Fibroblast of skin of left quadriceps (primary cell): ENCODE measurements at places on chromosomes 4 and X.

GRCh38 chr4:5266991-5267390 is 215.7 kb downstream of the STK32B start:
- DNase-seq: no peak

- DNase-seq: no peak
These were observed 153.1 kb downstream of the NPNT start for GRCh38 chr4:106048250-106048971.

DNA sequence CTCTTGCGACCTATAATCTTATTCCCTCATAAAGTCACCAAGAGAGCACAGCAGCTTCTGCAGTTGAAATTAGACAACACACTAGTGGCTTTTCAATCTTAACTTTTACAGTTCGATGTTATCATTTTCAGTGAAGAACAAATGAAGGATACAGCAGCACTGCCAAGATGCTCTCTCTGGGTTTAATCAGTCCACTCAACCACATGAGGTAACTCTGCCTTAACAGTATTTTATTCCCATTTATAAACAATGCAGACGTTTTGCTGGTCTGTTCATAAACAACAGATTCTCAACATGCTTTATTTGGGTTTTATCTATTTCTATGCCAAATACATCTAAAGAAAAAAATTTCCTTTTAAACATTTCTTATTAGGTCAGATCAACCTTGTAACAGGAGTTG is 646.0 kb upstream of the FAM241A start:
- no peak for DNase-seq

DNA sequence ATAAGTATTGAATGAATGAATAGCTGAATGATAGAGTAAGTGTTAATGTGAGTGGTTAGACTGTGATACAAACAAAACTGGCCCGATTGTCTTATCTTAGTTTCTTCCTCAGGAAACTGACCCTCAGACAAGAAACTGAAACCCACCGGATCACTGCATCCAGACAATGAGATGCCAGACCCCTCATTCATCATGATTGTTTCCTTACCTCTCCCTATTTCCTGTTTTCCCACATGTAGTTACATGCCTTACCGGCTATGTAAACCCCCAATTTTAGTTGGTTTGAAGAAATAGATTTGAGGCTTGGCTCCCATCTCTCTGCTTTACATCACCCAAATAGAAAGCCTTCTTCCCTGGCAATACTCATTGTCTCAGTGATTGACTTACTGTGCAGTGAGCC is 218.9 kb upstream of the PPP1R2C start:
- no peak for DNase-seq

DNA sequence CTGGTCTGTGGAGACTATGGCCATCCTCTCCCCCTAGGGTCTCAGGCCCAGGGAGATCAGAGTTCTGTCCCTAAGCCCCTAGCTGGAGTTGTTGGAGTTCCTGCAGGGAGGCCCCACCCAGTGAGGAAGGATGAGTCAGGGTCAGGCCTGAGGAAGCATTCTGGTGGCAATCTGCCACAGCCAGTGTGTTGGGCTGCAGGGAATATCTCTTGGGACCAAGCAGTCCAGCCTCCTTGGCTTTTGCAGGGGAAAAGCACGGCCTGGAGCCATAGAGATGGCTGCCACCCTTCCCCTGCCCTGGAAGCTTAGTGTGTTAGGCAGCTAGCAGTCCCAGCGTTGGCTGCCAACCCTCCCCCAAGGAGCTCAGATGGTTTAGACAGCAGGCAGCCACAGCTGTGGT is 202.4 kb downstream of the RTL9 start:
- peak; percentile 36 for DNase-seq

DNA sequence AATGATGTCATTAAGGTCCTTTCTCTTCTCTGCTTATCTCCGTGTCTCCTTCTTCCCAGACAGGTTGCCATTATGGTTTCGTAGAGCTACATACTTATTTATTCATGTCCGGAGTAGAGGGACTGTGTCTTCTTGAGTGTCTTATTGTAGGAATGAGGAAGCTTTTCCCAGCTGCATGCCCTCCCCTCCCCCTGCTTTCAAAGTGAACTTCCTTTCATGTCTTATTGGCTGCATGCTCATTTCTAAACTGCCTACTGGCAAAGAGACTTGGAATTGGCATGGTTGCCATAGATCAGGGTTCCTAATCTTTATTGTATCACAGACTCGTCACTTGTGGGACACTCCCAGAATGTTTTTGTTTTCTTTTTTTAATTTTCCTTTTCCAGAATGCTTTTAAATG is 15.4 kb downstream of the VAMP7 start:
- DNase-seq: no peak

- no peak for DNase-seq
These were observed 137.0 kb downstream of the CPZ start for GRCh38 chr4:8729408-8730149.

DNA sequence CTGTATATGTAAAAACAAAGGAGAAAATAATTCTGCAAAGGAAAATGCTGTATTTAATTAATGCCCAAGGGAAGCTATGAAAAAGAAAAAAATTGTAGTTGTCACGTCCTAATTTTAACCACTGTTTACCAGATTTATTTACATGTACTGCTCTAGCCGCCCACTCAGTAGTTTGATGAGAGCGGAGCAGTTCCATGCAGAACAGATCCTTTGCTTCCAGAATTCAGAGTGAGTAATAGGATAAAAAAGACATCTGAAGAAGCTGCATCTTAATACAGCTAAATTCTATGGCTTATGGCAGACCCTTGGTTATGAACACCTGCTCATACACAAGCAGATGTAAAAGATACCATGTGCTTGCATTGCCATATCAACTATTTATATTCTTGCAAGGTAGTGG is 287.0 kb downstream of the GASK1B start:
- DNase-seq: no peak

DNA sequence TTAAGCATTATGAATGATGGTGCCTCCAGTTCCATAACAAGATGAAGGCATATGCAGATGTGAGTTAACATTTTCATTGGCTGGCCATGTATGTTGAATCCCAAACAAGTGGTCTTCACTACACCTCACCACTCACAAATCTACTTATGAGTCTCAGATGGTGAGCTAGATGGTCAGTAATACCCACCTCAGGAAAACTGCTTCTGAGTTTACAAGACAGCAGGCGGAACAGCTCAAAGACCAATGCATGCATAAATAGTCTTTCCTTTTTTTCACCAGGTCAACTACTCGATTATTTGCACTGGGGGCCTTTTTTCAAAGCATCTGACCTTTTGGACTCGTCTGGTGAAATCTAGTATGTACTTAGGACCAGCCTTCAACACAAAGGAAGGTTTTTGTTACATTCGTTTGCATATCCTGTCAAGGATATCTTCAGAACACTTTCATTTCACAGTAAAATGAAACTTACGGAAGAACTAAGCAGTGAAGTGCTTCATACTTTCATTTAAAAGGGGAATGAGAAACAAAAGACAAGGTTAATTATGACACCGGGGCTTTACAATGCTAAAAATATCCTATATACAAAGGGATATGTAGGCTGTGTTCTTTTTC is 23.1 kb upstream of the TLR7 start:
- no peak for DNase-seq

DNA sequence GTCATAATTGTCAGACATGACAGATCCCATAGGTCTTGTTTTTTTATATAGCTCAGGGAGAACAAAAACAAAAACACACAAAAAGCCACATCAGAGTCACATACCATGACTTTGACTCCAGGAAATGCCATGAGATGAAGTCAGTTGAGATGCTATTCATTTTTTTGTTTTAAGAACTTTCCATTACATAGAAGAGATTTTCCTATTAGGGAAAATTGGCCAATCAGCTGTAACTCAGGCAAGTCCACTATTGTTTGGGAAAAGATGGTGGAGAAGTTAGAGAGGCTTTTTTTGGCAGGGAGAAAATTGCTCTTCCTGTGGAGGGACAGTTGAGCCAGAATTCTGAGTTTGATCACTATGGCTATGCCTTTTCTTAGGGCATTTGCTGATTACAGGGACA is 72.6 kb downstream of the SMARCA5 start:
- DNase-seq: peak; percentile 4

- no peak for DNase-seq
These were observed 16.3 kb downstream of the L1CAM start for GRCh38 chrX:153869473-153870287.

DNA sequence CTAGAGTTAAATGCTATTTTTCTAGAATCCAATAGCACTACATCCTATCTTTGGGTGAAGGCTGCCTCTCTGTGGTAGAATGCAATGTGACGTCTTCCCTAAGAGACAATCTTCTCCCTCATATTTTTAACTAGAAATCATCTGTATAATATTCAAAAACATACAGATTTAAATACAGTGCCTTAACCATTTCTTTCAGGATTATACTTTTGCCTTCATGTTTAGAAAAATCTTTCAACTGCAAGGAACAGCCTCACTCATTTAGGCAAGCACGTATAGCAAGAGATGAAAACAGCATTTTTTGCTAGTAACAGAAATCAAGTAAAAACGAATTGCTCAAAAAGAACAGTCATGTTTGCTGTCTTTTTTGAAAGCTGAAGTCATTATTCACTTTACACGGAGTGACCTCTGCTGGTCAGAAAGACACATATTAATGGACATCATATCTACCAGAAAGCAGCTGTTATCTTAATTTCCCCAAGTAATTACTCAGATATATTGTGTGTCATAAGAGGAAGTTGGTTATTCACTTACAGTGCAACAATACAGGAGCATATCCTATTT is 422.3 kb downstream of the STPG2 start:
- DNase-seq: no peak

DNA sequence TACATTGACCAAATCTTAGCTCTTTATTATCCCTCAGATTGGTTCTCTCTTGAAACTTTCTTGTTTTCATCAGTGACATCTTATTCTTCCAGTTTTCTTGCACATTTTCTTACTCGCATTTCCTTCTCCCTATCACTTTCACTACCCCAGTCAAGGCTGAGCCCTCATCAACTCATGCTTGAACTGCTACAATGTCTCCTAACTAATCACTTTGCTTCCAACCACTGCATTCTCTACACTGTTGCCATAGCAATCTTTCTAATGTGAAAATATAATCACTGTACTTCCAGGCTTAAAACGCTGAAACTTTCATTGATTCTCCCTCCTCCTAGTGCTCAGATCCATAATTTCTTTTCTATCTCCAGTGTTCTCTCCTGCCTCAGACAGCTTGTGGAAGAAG is 22.2 kb upstream of the LPAR4 start:
- no peak for DNase-seq

DNA sequence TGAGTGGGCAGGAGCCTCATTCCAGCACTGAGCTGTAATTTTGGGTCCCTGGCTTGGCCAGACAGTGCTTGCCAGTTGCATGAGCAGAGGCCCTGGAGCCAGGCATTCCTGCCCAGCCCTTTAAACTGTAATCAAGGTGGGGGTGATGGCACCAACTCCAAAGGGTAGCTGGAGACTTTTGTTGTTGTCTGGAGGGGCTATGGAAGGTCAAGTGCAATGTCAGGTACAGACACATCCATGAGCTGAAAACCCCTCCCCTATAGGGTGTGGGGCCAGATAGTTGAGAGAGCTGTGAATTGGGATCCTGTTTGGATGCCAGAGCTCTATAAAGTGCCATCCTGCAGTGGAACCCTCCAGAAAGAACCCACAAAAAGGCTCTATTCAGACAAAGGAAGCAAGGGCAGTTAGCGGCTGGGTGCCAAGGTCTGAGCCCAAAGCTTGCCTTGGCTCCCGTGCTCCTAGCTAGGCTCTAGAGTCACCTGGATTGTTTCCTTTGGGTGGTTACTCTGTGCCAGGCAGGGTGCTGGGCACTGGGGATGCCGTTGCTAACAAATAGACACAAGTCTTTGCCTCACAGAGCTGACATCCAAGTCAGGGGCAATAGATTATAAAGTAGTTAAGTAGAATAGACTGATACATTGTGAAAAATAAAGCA is 163.0 kb downstream of the EFNB1 start:
- DNase-seq: no peak

- no peak for DNase-seq
These were observed 87.5 kb downstream of the PPP3CA start for GRCh38 chr4:101259876-101260275.

- DNase-seq: no peak
These were observed 64.8 kb upstream of the LIMCH1 start for GRCh38 chr4:41473176-41473575.

DNA sequence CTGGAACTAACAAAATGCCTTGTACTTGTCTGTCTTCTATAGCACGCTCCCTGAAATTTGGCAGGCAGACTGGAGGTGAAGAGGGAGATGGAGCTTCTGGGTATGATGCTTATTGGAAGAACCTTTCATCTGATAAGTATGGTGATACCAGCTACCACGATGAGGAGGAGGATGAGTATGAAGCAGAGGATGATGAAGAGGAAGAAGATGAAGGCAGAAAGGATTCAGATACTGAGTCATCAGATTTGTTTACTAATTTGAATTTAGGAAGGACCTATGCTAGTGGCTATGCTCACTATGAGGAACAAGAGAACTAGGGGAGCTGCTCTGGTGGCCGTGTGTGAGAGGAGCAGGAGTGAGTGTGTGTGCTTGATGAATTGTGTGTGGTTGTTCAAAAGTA is 13.0 kb downstream of the ZNF330 start:
- DNase-seq: no peak
